Fibroblast of pulmonary artery (primary cell): ENCODE measurements at places on chromosomes 16 and 17.

DNA sequence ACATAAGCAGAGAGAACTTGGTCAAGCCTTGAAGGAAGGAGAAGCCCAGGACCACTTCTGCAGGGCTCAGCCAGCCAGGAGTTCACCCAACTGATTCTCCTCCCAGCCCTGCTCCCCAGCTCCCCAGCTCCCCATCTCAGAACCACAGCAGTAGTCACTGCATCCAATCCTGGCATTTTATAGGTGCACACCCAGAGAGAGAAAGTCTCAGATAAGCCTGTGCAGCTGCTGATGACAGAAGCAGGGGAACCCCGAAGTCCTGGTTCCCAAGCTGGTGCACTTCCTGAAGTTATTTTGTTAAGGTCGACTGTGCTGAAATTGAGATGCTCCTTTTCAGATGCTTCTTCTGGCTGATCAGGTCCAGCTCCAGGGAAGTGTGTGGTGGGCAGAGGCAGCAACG lies 6.6 kb downstream of the RNF112 start:
- DNase-seq: no peak

- DNase-seq: no peak
Observed at GRCh38 chr16:66375451-66375850, 9.0 kb downstream of the CDH5 start.

- peak; percentile 71 for DNase-seq
Observed at GRCh38 chr16:19583665-19584300, 28.3 kb downstream of the VPS35L start.

- DNase-seq: no peak
Observed at GRCh38 chr16:9545522-9546437, 454.3 kb downstream of the HAPSTR1 start.

DNA sequence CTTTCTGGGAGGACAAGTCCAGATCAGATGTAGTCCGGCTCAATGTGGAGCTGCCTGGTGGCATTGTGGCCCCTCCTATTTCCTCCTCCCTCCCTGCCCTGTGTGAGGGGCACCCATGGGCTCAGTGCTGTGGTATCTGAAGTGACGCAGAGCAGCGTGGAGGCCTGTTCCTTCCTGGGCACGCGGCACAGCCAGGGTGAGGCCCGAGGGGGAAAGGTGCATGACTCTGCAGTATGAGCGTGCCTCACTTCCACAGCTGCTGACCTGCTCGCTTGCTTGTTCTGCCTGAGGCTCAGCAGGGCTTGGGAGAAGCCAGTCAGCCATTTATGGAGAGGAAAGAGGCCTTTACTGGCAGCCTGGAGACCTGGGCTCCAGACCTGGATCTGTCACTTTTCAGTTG lies 11.7 kb downstream of the TMEM238L start:
- no peak for DNase-seq

DNA sequence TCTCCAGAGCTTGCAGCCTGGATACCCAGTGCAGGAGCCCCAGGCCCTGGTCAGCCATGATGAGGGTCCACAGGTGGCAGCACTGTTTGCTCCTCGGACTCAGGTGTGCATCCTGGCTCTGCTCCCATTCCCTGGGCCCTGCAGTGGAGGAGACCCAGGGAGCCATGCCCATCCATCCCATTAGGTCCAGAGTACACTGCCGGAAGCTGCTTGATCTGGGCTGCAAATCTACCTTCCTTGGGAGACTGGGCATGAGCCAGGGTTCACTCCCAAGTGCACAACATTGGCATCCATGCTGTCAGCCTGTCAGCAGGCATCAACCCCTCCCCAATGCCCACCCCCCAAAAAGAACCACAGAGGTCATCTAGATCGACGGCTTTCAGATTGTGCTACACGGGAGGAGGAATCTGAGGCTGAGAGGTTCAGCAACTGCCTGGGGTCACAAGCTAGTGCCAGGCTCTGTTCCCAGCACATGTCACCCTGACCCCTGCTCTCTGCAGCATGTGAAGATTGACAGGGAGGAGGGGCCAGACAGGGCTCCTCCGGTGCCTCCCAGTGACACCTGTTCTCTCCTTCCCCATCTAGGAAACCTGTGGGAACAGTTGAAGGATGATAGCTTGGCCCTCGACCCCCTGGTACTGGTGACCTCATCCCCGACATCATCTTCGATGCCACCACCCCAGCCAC lies 15.7 kb downstream of the UNC119 start:
- DNase-seq: no peak

- DNase-seq: no peak
Observed at GRCh38 chr17:80763293-80763867, 218.7 kb downstream of the RPTOR start.

DNA sequence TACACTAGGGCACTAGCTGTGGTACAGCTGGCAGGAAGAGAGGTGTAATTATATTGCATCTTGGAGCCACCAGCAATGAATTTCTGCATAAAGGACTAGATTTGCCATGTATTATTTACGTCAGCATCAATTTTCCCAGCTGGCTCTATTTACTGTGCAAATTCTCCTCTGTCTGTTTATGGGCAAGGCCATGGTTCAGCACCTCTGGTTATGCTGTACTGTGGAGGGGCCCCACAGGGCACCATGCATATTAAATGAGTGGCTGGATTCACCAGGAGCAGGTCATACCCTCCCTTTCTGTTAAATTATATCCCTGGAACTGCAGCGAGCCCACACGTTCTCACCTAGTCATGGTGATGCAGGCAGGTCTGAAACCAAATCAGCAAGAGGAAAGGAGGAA lies 19.8 kb downstream of the RAD51D start:
- DNase-seq: no peak

DNA sequence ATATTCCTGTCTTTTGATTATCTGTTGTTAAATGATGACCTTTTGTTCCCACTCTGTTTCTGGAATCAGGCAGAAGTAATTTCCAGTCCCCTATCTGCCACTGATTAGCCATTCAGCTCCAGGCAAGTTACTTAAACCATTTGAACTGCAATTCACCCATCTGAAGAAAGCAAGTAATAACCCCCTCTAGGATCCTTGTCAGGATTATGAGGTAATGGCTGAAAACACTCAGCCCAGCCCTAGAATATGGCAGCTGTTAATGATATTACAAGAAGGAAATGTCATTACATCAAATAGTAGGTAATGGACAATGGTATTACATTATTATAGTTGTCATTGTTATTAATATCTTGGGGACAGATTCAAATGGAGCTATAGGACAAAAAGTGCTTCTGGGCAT lies 16.0 kb upstream of the SLC47A1 start:
- DNase-seq: no peak

DNA sequence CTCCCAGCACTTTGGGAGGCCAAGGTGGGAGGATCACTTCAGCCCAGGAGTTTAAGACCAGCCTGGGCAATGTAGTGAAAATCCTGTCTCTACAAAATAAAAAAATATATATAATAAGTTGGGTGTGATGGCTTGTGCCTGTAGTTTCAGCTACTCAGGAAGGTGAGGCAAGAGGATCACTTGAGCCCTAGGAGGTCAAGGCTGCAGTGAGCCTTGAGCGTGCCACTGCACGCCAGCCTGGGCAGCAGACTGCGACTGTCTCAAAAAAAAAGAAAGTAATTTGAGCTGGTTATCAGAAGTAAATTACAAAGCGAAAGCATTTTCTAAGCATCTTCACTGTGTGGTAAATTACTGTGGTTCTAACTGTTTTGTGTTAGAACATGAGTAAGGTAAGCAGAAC lies 66.2 kb downstream of the NQO1 start:
- no peak for DNase-seq

- DNase-seq: no peak
Observed at GRCh38 chr16:86052926-86053325, 154.0 kb downstream of the IRF8 start.

- DNase-seq: no peak
Observed at GRCh38 chr16:75860326-75861053, 134.2 kb upstream of the CPHXL start.

GRCh38 chr16:11852092-11852809 lies 909 bp upstream of the RSL1D1 start:
- DNase-seq: no peak

GRCh38 chr17:42530952-42531454 lies 5.0 kb upstream of the NAGLU start:
- DNase-seq: no peak

GRCh38 chr16:89373355-89374110 lies 116.8 kb downstream of the ANKRD11 start:
- peak; percentile 73 for DNase-seq

DNA sequence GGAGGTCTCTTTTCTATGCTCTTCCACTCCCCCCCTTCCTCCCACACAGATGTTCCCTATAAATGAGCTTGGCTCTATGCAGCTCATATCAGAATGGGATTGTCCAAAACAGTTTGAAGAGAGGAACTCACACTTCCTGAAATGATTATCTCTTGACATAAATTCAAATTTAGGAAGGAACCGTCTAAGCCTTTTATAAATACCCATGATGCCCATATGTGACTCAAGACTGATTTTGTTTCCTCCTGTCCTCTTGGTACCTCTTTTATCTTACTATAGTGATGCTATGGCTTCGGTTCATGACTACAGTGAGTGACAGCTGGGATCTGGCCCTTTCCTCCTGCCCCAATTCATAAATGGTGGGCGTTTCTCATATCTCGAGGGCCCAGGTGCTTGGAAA lies 16.6 kb upstream of the TERF2 start:
- no peak for DNase-seq

DNA sequence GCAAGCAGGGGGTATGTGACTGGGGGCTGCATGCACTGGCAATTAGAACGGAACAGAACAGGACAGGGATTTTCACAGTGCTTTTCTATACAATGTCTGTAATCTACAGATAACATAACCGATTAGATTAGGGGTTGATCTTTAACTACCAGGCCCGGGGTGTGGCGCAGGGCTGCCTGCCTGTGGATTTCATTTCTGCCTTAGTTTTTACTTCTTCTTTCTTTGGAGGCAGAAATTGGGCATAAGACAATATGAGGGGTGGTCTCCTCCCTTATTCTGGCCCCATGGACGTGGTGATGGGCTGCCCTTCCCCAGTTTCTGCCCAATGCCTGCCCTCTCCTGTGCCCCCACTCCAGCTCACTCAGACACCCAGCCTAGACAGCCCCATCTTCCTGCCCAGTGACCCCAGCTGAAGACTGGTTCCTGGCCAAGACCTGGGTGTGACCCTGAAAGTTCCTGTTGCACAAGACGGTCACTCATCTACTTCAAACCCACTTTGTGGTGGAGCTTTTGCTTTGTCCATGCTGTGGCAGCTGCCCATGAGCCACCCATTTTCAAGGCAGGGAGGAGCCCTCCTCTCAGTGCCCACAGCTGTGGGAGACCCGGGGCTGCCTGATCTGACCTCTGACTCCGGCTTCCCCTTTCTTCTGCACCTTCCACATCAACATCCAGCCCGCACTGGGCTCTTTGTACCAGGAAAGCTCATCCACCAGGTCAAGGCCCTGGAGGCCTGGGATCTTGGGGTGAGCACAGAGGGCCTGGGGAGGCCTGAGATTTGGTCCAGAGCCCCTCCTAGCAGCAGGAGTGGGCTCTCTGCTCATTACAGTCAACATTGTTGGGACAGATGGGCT lies 18.6 kb downstream of the ALOX12B start:
- DNase-seq: no peak

DNA sequence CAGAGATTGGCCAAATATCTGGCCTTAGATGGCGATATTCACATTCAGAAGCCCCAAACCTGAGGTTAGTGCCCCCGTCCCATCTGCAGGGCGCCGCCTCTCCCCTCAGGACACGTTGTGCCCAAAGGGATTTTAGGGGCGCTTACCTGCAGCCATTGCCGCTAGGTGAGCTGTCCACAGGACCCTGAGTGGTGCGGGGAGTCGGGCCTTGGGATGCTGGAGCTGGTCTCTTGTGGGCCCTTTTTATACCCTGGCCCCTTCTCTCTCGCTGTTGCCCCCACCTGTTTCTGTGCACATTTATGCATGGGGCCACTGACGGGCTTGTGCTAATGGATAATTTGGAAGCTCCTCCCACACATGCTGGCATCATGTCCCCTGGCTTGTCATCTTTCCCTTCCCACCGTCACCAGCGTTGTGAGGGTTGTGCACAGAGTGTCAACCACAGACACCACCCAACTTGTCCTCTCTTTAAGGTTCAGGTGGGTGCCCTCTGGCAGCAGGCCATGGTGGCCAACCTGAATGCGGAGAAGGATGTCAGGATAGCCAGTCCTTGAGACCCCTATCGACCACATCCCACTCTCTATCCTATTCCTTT lies at the start of gene CSHL1:
Gene CSHL1 (minus strand): TSS at position 218 of the 595 bp plus-strand sequence. CDS start 62 bp downstream, at position 156.
- DNase-seq: no peak

GRCh38 chr17:4539025-4539424 lies 16.2 kb downstream of the MYBBP1A start:
- no peak for DNase-seq

DNA sequence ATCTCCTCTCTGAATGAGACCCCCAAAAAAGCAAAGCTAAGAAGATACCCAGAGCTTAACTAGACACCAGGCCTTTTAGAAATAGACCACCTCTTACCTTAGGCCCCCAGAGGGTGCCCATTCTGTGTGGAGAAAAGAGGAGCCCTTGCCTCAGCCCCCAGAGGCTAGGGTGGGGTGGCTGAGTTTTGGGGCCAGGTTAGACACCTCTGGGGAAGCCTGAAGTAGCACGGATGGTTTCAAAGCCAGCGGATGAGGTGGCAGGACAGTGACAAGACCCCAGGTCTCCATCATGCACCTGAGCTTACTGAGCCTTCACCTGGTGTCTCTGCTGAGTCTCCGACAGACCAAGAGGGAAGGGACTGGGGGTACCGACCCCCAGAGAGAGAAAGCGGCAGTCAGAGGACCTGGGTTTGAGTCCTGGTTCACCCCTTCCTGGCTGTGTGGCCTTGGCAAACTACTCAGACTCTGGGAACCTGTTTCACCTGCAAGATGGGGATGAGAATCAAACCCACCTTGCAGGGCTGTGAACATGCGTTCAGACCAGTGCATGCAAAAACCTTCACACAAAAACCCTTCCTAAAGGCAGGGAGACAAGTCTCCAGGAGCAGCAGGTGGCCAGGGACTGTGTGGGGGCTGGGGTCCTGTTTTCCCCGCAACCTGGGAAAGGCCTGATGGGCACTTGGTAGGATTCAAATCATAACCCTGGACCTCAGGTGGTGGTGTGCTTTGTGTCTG lies 7.7 kb downstream of the SCGB1C2 start:
- DNase-seq: no peak
